Vein endothelial cell (primary cell): ENCODE measurements at places on chromosomes 7 and 10. TPM values are rescaled to one million over a fixed set of nuclear protein-coding genes. Genes with fewer than 3 reads are reported as not detected.

Gene HOXA9
- 10.8 and 18.2 TPM in 2 replicates for total RNA-seq

Gene CC2D2B
- 0.86 and 1.3 TPM in 2 replicates for total RNA-seq

Gene ZNF394
- total RNA-seq: 29.1 and 34.4 TPM in 2 replicates

Gene C10orf105
- total RNA-seq: under 0.01 TPM in 1 of 2 replicates, not detected in the other

Gene INA
- total RNA-seq: 0.33 and 0.48 TPM in 2 replicates

Gene KAZALD1
- 0.33 and 0.57 TPM in 2 replicates for total RNA-seq

Gene C10orf67
- total RNA-seq: not detected in 2 replicates

Gene TLX1
- not detected in 2 replicates for total RNA-seq

Gene BRI3
- 59.7 and 70.9 TPM in 2 replicates for total RNA-seq

Gene FGFBP3
- total RNA-seq: 0.29 and 0.65 TPM in 2 replicates

Gene PCBD1
- total RNA-seq: 37.4 and 54.9 TPM in 2 replicates

Gene ZPBP
- total RNA-seq: not detected in 2 replicates

Gene WEE2
- not detected in 2 replicates for total RNA-seq

Gene RAPGEF5
- total RNA-seq: 197 and 204 TPM in 2 replicates

Gene TRAPPC14
- 9.7 and 15.7 TPM in 2 replicates for total RNA-seq

Gene UPK3B
- total RNA-seq: not detected in 2 replicates

Gene ZNF800
- 29.4 and 34.1 TPM in 2 replicates for total RNA-seq

Gene PTPN20
- total RNA-seq: 0.19 and 0.33 TPM in 2 replicates
